NCI-H510A treated with DMSO at 0.1 percent for 48 hours (cell line): ENCODE measurements at places on chromosomes 3 and 15.

DNA sequence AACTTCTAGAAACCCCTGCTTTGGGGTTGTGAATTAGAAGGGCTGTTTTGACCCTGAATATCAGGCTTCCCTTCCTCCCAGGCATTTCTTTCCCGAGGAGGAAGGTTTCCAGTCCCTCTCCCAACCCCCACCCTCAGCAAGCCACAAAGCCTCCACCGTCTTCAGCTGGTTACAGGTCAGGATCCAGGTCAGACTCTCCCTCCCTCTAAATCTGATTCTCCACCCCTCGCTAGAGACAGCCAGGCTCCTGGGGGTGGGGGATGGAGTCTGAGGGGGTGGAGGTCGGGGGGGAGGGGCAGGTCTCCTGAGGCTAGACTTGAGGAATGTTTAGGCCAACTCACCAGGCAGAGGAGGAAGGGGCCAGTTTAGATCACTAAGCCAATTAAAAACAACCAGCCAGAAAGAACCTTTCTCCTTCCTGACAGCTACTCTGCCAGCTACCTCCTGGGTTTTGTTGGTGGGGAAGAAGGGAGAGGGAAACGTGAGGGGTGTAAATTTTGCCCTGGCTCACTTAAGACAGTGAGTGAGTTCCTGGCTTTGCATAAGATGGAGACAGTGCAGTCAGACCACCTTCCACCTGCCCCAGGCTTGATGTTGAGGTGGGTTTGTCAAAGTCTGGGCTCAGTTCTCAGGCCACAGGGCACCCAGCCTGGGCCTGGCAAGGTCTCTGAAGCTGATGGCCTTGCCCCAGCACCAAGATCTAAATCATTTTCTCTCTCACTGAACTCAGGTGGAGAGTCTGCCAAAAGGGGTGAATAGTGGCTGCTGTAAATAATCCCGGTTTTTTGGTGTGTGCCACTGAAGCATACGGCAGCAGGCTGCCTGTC is 19.5 kb downstream of the BMF start:
- no peak for DNase-seq

DNA sequence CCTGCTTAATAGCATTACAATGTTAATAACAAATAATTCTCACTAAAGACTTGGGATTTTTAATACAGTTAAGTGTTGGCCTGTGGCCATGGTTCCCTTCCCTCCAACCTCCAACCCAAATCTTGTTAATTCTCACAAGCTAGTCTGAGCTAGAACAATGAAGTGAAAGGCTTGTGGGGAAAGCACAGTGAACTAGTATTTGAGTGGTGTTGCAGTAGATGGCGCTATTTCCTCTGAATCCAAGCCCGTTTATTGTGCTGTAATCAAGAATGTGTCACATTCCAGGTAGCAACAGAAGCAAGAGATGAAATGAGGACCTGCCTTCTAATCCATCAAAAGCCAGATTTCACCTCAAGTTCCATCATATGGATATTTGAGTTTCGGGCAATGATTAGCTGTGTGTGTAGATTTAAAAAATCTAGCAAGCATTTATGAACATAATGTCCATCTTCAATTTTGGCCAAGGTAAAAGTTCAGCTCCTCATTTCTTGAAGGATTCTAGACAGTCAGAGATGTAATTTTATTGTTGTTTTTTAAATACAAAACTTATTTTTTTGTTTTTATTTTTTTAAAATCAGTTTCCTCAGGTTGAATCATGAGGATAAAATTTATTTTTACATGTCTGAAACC is 160.7 kb downstream of the SQOR start:
- peak; percentile 39 for DNase-seq

DNA sequence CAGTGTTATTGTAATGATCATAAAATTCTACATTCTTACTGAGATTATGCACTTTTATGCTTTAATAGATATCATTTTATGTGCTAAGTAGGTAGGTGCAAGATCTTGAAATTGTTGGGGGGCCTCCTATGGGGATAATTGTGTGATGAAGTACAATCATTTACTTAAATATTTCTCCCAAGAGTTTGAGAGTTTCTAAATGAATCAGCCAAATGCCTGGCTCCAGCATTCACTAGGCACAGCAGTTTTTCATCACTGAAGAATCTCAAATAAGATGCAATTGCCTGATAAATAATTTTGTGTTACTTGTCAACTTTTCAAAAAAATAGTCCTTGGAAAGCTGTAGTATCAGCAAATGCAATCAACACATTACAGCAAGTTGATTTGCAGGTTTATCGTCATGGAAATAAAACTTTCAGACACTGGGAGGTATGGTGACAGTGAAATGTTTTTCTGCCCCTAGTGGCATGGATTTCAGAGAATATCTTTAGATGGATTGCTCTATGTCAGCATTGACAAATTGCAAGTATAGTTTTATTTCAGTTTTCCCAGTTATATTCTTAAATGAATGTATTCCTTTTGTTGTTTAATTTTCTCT is 167.1 kb downstream of the NEK11 start:
- DNase-seq = no peak

- DNase-seq = no peak
Measured at GRCh38 chr3:25405335-25405734, 22.7 kb upstream of the RARB start.

GRCh38 chr15:69868756-69869155 is 229.0 kb downstream of the TLE3 start:
- DNase-seq = no peak

- no peak for DNase-seq
Measured at GRCh38 chr3:26058901-26059321, 269.0 kb downstream of the OXSM start.

DNA sequence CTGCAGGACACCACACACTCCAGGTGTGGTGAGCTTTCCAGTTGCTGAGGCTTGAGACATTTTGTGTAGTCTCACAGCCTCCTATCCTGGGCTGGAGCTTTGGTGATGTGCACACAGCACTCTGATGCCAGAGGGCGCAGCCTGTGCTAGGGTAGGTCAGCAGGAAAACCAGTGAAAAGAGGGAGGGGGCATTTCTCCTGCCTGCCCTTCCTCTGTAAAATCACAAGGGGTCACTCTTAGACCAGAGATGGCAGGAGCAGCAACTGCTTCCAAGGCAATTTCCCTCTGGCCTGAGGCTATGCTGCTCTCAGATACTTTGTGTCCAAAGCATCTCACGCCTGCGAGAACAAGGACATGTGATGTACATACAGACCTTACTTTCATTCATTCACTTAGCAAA is 16.5 kb upstream of the MUSTN1 start:
- peak; percentile 30 for DNase-seq

DNA sequence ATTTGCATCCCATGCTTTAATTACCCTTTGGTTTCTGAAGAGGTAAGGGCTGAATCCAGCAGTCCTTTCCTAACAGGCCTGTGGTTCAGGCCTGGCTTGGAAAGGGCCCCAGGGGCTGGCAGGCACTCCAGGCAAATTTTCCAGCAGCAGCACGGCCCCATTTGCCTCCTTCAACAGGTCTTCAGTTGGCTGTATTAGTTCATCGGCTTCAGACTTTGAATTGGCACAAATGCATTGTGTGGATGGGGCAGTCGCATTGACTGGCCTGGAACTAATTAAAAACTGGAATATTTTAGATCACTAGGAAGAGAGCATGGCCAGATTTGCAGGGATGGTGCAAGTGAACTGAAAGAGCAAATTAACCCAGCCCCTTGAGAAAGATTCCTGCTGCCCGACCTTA is 207.8 kb upstream of the MCTP2 start:
- no peak for DNase-seq

DNA sequence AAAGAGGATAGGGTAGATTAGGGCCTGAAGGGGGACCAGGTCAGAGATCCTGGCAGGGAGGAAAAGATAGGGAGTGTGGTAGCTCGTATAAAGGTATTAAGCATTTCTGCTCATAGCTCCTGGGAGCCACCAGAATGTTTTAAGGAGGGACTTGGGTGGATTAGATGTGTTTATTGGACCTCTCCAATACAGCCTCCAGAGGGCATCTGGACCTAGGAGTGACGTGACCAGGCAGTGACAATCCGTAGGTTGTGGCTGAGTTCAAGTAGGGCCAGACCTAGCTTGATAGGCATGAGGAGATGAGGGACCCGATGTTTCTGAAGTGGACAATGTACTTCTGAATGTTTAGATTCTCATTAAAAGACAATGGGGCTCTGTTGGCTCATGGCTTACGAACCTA is 435.2 kb downstream of the MCTP2 start:
- DNase-seq = no peak

DNA sequence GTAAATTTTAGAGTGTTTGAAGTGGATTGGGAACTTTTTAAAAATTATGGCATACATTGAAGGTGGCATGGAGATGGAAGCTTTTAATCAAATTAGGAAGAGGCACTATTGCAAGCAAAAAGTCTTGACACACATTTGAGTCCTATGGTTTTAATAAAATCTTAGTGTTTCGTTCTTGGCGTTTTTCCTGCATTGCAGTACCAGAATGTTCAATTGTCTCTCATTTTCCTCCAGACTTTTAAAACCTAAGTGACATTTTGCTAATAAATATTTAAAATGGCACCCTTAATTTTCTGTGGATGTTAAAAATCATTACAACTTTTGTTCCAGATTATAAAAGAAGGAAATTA is 2.2 kb downstream of the TGFBR2 start:
- DNase-seq = no peak

DNA sequence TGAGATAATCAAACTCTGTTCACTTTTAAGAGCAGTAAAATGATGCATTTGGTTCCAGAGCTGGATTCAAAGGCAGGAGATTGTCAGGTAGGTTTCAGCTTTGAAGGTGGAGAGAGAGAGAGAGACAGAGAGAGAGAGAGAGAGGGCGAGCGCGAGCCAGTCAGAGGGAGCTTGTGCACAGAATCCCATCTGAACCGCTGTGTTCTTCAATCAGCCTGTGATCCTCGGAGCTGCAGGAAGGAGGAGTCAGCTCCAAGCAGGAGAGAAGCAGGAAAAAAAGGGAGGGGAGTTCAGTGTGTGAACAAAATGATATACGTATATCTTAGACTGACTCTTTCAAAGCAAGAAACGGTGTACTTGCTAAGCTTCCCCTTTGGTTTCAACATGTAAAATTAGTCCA is at the start of gene GPR149:
Gene GPR149 (minus strand): TSS at position 177 of the 400 bp plus-strand sequence. CDS start 575 bp downstream, outside the sequence.
- no peak for DNase-seq

- DNase-seq = no peak
Measured at GRCh38 chr3:188658606-188659005, 504.6 kb downstream of the LPP start.

DNA sequence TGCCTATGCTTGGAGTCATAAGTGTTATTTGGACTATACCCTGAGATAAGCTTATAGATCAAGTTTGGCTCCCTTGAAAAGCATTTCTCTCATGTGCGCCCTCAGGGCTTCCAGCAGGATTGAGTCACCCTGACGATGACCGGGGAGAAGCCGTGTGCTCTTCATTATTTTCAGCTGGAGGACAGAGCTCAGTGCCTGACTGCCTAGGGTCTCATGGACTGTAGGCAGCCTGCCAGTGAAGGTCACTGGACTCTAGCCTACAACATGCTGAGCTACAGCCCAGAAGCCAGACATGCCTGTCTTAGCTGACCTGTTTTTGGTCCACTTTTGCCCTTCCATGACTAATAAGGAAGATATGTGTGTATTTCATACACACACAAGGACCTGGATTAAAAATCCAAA is 31.6 kb upstream of the NUDT16 start:
- DNase-seq = no peak

GRCh38 chr3:181484026-181484425 is 227.7 kb upstream of the SOX2 start:
- no peak for DNase-seq

GRCh38 chr15:84953136-84953535 is 28.5 kb upstream of the PDE8A start:
- DNase-seq = no peak

- no peak for DNase-seq
Measured at GRCh38 chr3:72748659-72749058, 99.6 kb downstream of the SHQ1 start.

- no peak for DNase-seq
Measured at GRCh38 chr15:89393056-89393455, 58.4 kb upstream of the POLG start.

GRCh38 chr3:61919371-61919770 is 358.0 kb downstream of the PTPRG start:
- no peak for DNase-seq

- no peak for DNase-seq
Measured at GRCh38 chr3:60856257-60857046, 394.8 kb downstream of the FHIT start.

DNA sequence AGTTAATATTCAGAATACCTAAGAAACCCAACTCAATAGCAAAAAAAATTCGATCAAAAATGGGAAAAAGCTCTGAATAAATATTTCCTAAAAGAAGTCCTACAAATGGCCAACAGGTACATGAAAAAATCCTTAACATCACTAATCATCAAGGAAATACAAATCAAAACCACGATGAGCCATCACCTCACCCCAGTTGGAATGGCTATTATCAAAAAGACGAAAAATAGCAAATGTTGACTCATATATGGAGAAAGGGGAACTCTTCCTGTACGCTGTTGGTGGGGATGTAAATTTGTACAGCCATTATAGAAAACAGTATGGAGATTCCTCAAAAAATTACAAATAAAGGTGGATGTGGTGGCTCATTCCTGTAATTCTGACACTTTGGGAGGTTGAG is 29.6 kb upstream of the SGO1 start:
- no peak for DNase-seq

DNA sequence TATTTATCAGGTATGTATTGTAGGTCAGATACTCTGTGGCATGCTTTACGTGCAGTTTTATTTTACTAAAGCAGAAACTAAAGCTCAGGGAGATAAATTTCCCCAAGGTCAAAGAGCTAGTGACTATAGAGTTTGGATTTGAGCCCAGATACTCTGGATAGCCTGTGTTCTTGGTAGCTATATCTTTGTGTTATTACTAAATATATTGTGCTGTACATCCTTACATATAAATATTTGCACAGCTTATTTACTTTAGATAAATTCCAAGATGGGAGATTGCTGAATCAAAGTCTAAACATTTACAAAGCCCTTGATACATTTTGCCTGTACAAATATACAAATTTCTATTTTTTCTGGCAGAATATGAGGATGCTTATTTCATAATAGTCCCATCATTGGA is 660.9 kb upstream of the NAALADL2 start:
- no peak for DNase-seq

- DNase-seq = no peak
Measured at GRCh38 chr3:153050978-153051377, 111.0 kb upstream of the RAP2B start.

- no peak for DNase-seq
Measured at GRCh38 chr3:54240-54639, 142.3 kb upstream of the CHL1 start.

- no peak for DNase-seq
Measured at GRCh38 chr3:185250653-185251052, 3.2 kb downstream of the EHHADH start.

DNA sequence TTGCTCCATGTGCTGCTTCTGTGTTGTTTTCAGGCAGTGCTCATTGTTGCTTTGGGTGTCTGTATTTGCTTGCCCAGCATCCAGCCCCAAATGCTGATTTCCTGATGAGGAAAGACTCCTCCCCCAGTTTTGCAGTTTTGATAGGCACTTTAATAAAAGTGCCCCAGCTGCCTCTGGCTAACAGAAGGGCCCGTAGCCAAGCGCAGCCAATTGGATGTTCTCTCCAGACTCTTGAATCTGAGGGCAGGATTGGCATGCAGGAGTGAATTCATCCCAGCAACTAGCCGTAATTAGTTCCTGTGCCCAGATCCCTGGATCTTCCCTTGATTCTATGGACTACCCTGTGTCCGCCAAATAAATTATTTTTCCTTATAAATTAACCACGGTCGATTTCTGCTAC is 14.8 kb upstream of the SEMA5B start:
- DNase-seq = peak; percentile 25

- DNase-seq = no peak
Measured at GRCh38 chr3:168036619-168037018, 59.1 kb downstream of the GOLIM4 start.
